ENCODE measurements at places on chromosomes 16 and 17.

- no peak for DNase-seq
These were observed 7.4 kb downstream of the MED13 start for GRCh38 chr17:62057696-62058095.

GRCh38 chr16:53078247-53078646, 23.5 kb downstream of the CHD9 start:
- no peak for DNase-seq

- DNase-seq: no peak
These were observed 1.7 kb downstream of the NFATC3 start for GRCh38 chr16:68086860-68087268.

DNA sequence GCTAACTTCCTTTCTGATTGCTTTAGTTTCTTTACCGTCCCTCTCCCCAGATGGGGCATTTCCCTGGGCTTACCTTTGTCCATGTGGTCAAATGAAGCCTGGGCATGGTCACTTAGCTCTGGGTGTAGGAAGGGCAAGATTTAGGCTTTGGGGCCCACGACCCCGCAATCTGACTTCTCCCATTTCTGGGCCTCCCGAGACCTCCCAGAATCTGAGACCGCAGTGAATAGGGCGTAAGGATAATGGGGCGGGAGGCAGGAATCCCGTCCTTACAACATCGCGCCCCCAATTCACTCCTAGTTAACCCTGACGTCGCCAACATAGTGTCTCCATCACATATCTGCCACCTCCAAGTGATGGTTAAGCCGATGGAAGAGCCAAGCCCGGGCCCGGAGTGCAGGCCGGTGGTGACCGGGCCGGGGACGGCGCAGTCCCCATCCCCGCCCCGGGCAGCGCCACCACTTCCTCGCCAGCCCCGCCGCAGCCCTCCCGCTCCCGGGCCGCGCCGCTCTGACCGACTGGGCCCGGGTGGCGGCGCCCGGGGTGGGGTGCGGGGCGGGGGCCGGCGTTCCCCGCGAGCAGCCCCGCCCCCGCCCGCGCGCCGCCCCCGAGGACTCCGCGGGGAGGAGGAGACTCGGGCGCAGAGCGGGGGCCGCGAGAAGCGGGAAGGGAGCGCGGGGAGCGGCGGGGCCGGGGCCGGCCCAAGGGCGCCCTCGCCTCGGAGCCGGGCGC, at the start of gene RHBDL3:
TSS of gene RHBDL3 (plus strand) at position 641 of the 732 bp plus-strand sequence. CDS start 358 bp downstream, outside the sequence.
- DNase-seq: no peak

GRCh38 chr16:660132-660458, 7.8 kb upstream of the RHOT2 start:
- no peak for DNase-seq

- DNase-seq: no peak
These were observed 5.2 kb downstream of the CCDC154 start for GRCh38 chr16:1439058-1439698.

GRCh38 chr17:80100035-80100323, 1.4 kb upstream of the GAA start:
- DNase-seq: no peak

DNA sequence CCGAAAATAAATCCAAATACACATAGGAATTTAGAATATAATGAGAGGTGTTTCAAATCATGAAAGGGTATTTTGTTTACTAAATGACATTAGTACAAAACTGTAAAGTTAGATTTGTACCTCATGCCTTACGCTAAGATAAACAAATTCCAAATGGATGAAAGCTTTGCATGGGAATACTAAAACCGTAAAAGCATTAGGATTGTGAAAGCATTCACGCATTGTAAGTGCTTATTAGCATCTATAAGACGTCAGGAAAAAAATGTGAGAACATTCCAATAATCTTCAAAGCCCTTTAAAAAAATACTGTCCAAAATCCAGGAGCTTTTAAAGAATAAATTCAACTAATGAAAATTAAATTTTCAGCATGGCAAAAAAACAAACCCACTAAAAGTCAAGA, 24.8 kb upstream of the ALOX15 start:
- DNase-seq: no peak

- DNase-seq: no peak
These were observed 20.5 kb downstream of the PLCD3 start for GRCh38 chr17:45111850-45112249.

- no peak for DNase-seq
These were observed 132.7 kb upstream of the HSBP1 start for GRCh38 chr16:83674931-83675535.

GRCh38 chr17:42337442-42337841, 49.1 kb downstream of the STAT5A start:
- DNase-seq: no peak

GRCh38 chr17:5947701-5948180, 122.4 kb upstream of the WSCD1 start:
- DNase-seq: no peak

GRCh38 chr17:74951680-74952421, 16.2 kb downstream of the OTOP3 start:
- no peak for DNase-seq

GRCh38 chr17:7241090-7241733, 1.0 kb downstream of the GABARAP start:
- DNase-seq: no peak

DNA sequence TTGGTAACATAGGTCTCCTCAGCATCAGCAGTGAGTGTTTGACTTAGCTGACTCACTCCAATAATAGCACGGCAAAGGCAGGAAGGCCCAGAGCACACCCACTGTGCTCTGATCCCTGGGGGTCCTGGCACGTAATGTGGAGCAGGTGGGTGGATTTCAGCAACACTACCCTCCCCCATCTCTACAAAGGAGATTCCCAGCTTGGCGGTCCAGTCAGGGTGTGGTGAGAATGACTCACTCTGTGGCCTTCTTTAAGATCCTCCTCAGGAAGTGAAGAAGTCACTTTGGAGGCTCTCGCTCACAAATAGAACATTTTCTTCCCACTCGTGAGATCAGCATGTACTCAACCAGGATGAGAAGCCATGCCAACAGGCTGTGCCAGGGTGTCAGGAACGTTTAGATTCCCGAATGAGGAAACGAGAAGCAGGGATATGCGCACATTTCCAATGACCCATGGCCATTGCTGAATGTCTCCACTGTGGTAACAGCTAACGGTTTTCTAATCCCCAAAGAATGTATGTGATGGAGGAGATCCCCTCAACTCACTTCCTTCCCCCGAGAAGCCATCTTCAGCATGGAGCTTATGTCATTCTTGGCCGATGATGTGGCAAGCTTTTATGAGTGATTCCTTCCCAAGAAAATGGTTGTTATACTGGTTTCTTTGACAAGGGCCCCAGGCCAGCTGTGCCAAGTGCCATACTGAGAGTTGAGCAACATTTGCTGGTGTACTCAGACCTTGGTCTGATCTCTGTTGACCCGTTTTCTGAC, 365.2 kb downstream of the C16orf95 start:
- DNase-seq: no peak

- DNase-seq: no peak
These were observed 3.5 kb downstream of the KDM6B start for GRCh38 chr17:7837408-7838088.

GRCh38 chr16:88061346-88062110, 110.3 kb downstream of the BANP start:
- DNase-seq: no peak

- no peak for DNase-seq
These were observed 82.4 kb downstream of the GOSR1 start for GRCh38 chr17:30559656-30560055.

- no peak for DNase-seq
These were observed 8.1 kb downstream of the KCNH6 start for GRCh38 chr17:63531022-63531965.

- DNase-seq: no peak
These were observed 5.4 kb downstream of the DYNC1LI2 start for GRCh38 chr16:66746048-66746447.

DNA sequence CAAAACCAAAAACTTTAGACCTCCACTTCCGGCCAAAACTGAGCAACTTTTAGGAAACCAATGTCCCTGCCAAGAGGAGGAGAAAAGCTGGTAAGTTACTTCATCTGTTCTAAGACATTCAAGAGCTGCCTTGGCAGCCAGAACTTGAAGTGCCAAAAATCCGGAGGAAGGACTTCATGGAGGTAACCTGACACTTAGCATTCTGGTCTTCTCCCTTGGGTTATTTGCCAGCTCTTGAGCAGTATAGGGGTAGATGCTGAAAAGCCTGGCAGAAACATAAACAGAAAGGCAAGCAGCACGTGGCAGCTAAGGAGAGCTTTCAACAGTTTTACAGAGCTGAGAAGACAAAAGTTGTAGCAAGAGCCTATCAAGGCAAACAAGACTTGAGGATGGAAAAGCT, 53.2 kb downstream of the CDYL2 start:
- DNase-seq: no peak

DNA sequence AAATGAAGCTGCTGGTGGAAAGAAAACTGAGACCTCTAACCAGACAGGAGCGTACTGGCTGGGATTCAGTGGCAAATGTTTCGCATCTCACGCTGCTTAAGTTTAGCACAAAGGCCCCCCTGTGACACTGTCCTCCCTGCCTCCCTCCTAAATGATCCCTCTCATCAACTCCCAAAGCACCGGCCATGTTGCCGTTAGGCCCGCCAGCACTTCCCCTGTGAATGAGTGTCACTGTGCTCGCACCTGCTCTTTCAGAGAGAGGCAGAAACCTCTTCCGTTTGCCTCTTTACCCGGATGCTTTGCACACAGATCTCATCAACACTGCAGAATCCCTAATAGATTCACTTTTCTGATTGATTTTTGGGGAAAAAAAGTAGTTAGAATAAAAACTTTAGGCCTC, 26.5 kb downstream of the MBTPS1 start:
- DNase-seq: no peak

DNA sequence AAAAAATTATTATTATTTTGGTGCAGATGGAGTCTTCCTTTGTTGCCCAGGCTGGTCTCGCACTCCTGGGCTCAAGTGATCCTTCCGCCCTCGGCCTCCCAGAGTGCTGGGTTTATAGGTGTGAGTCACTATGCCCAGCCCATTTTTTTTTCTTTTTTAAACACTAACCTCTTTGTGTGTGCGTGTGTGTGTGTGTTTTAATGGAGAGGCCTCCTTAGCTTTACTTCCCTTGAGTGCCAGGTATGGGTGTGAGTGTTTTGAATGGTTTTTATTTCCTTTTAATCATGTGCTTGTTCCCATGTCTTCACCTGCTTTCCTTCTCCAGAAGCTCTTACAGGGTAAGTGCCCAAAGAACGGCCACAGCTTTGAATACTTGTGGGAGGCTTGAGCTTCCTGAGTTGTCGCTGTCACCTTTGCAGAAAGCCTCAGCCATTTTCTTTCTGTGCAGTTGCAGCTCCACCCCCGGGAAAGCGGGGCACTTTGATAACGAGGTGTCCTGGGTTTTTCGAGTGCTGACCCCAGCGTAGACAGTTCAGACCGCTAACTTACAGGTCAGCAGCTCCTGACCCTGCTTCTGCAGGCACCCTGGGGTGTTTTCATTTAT, 22.6 kb downstream of the AKAP1 start:
- no peak for DNase-seq

- no peak for DNase-seq
These were observed 7.6 kb upstream of the ARHGAP27 start for GRCh38 chr17:45440161-45440778.

GRCh38 chr17:78026381-78026780, 67.9 kb downstream of the TNRC6C start:
- DNase-seq: no peak

DNA sequence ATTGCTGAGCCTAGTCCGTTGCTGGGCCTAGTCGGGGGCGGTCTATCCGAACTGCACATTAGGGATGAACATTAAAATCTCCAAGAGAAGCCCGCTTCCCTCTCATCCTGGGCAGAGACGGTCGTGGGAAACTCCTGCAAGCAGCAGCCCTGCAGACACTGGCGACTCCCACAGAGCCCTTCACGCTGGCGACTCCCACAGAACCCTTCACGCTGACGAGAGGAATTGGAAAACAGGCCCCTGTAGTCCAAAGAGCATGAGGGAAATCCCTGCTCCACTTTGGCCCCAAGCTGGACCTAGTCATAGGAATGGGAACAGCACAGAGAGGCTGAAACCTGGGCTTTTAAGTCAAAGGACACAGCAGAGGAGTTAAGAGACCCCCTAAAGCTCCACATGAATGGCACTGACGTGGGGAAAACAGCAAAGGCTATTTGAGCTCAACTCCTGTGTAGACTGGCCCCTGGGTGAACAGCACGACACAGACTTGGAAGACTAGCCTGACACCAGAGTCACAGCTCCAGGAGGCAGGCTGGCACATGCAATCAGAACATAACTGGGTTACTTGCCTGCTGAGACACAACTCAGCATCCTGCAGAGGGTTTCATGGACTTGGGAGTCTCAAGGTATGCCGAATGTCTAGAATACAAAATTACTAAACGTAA, 42.2 kb downstream of the WDR45B start:
- no peak for DNase-seq

DNA sequence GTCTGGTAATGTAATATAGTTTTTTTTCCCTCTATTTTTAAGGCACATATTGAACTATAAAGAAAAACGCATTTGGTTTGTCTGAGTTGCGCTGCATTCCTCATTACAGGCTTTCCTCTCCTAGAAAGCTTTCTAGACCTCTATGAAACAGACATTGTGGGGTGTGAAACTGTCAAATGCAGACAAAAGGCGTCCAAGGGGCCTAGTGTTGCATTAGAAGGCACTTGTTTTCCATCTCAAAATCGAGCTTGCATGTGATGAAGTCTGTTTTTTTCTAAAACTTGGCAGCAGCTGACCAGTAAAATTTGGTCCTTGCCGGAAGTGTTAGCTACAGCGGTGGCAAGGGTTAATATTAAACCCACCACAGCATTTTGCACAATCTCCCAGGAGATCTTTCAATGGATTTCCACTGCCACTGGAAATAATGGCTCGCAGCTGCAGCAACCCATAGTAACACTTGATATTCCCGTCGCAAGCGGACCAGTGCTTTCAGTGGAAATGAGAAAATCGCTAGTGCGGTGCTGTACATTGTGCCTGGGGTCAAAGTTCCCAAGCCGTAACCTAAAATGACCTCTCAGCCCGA, 602.6 kb downstream of the KCNJ2 start:
- DNase-seq: no peak

DNA sequence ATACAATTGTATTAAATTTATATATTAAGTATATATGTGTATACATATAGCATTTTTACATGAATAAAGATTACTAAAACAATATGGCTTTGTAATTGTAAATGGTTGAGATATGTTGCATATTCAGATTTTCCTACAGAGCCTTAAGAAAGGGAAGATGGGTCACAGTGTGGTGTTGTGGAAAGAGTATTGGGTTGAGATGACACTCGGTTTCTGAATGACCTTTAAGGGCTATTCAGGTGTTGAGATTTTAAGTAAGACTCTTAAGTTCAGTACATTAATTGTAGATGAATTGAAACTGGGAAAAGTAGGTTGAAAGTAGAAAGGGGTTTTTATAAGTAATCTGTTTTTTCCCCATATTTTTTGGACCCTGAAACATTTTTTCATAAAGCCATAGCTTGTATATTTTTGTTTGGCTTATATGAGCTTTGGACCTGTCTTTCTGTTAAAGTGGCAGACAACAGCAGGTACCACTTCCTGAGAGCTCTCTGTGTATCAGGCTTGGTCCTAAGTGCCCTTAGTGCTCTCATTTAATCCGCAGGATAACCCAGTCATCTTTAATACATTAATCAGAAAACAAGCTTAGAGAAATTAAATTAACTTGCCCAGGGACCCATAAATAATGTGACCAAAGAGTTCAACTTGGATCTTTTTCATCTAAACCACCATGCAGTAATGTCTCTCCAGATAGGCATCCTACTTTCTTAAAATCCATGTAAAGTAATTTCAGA, 48.5 kb upstream of the MRC2 start:
- DNase-seq: no peak

- DNase-seq: no peak
These were observed 38.8 kb downstream of the IST1 start for GRCh38 chr16:71933913-71934695.

- DNase-seq: no peak
These were observed 12.1 kb downstream of the METRNL start for GRCh38 chr17:83091257-83092141.

Data from stimulated activated CD8-positive, alpha-beta memory T cell treated with anti-CD3 and anti-CD28 coated beads, Interleukin-4, amount 100 ng/mL, for 1 hour (primary cell).